BE2C (cell line): ENCODE measurements at places on chromosomes 3 and 15.

GRCh38 chr3:42152193-42152592 is 61.0 kb downstream of the TRAK1 start:
- no peak for DNase-seq

DNA sequence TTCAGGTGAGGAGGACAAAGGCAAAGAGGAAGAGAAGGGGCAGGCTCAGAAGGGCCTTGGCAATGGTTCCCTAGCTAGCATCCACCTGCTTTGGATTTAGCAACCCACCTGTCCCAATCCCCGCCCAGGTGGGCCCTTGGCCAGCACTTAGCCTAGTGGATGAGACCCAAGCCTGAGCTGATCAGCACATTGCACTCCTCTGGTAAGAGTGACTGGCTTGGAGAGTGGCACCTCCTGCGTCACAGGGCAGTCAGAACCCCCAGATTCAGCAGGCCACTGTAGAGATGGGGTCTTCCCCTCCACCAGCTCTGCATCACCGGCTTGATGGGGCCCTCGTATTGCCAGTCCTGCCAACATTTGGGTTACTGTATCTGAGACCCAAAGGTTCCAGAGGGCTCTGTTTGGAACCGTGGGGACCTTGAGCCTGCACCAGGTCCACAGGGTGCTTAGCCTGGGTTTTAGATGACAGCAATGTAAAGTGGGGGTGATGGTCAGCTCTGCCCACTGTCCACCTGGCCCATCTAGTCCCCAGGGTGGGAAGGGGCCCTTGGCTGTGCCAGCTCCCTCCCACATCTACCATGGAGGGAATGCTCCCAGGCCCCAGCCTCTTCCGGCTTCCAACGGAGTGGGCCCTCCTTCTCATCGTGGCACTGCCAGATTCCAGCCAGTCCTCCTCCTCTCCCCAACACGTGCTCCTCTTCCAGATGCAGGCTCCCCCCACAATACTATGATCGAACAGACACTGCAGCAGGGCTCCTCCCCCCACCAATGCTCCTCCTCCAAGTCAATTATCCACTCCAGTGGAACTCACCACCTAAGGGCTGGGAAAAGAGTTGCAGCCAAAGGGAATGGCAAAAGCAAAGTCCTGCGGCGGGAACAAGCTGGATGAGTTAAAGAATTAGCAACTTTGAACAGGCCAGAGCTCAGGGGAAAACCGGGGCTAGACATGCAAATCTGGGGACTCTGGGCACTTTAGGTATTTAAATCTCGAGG is 45.7 kb downstream of the LHFPL4 start:
- DNase-seq: no peak

DNA sequence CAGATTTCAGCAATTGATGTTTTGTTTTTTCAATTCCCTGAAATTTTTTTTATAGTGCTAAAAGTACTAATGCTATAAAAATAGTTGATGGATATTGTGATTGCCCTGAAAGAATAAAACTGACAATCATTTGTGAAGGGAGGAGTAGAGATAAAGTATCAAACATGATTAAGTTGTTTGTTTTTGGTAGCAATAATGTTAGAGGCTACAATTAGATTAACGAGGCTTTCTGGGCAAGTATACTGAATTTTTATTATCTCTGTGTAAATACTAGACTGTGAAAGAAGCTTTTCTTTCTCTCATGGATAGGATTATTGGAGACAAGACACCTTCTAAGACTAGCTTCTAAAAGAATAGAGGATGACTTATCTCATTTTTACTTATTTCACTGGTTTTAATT is 15.6 kb downstream of the NR1D2 start:
- no peak for DNase-seq

GRCh38 chr3:194176274-194176991 is 40.5 kb downstream of the HES1 start:
- no peak for DNase-seq

DNA sequence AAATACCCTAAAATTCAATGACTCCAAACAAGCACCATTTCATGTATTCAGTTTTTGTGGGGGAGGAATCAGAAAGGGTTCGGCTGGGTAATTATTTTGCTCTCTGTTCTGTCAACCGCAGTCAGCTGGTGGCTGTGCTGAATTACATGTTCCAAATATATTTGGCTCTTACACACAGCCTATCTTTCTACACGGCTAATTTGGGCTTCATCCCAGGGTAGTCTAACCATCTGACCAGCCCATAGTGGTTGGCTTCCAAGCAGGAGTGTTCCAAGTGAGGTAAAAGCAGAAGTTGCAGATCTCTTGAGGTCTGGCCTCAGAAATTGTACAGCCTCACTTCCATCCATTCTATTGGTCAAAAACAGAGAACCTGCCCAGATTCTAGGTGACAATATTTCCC is 760.8 kb upstream of the SEMA6D start:
- no peak for DNase-seq

DNA sequence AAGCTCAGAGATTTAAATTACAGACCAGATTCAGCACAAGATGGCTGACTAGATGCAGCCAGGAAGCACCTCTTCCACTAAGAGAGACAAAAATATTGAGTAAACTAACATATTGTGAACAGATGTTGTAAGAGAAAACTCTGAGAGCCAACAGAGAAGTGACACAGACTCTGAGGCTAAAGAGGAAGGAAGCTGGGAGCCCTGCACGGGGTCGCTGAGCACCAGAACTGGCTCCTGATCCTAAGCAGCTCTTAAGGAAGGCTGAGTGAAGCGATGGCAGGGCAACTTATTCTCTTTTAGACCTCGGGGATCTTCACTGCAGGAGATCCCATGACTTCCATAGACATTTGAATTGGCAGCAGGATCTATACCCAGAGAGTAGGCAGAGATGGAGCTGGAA is 578.0 kb upstream of the GRM7 start:
- DNase-seq: no peak

DNA sequence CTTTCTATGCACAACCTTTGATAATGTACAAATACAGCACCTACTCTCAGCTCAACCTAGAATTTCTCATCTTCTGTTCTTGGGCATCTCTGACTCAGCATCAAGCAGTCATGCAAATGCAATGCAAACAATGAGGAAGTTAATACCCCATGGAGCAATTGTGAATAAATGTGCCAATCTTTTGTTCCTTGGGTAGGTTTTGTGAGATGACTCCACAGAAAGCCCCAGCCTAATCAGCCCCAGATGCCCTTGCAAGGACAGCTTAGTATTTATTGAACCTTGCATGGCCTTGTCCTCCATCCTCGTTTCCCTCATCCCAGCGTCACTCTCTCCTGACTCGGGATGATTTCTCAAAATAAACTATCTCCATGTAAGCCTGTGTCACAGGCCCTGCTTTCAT is 494.7 kb upstream of the NECTIN3 start:
- DNase-seq: no peak

- no peak for DNase-seq
Measured at GRCh38 chr3:191500892-191501291, 39.9 kb downstream of the PYDC2 start.

GRCh38 chr3:81989758-81990157 is 228.3 kb upstream of the GBE1 start:
- DNase-seq: no peak

DNA sequence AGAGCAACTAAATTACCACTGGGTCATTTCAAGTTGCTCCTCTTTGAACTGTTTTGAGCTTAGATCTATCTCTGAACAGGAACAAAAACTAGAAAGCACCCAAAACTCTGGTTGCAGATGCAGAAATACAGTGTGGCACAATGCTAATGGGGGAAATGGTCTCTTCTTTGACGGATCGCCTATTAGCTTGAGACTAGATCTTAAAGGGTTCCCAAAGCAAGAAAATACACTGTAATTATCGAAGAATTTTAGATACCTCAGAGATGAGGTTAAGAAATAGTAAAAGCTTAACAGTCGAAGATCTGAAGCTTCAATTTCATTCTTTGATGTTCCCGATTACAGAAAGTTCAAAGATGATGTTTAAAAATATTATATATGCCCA is 818 bp downstream of the PPP1R2 start:
- DNase-seq: no peak

- peak; percentile 24 for DNase-seq
Measured at GRCh38 chr15:81106560-81106959, 27.5 kb upstream of the CFAP161 start.

DNA sequence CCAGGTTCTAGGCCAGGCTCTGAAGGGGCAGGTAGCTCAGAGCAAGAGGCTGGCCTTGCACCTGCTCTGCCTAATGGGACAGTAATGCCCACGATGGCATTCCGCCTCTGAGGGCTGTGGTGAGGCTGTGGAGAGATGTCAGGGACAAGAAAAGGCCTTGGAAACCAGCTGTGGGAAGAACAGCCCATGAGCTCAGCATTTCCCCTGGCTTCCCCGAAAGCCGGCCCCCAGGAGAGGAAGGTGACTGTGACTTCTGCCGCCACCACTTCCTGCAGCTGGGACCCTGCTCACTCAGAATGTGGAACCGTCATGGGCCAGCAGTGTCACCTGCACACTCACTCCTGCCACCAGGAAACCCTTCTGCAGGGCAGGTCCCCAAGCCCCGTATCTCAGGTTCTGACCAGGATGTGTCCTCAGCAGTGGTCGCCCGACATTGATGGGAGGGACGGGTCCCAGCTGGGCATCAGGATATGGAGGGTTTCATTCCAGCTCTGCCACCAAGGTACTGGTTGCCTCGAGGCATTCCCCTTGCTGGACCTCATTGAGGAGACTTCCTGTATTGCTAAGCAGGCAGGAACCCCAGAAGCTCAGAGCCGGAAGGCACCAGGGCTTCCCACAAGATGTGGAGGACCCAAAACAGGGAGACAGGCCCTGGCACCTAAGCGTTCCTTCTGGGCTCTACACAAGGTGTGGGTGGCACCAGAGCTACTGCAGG is 30.7 kb downstream of the SEMA7A start:
- no peak for DNase-seq
